Left ventricle myocardium superior (tissue), 1 donor: ENCODE measurements at places on chromosomes 16 and 17.

GRCh38 chr16:30889721-30890120 is 4.2 kb downstream of the BCL7C start:
- no peak for DNase-seq

- no peak for DNase-seq
These were observed at the start of gene CCL5 for GRCh38 chr17:35879773-35880654. Gene CCL5 (minus strand): TSS chr17:35880360.

GRCh38 chr17:76701471-76701967 is 9.2 kb downstream of the MXRA7 start:
- DNase-seq: peak; percentile 29

DNA sequence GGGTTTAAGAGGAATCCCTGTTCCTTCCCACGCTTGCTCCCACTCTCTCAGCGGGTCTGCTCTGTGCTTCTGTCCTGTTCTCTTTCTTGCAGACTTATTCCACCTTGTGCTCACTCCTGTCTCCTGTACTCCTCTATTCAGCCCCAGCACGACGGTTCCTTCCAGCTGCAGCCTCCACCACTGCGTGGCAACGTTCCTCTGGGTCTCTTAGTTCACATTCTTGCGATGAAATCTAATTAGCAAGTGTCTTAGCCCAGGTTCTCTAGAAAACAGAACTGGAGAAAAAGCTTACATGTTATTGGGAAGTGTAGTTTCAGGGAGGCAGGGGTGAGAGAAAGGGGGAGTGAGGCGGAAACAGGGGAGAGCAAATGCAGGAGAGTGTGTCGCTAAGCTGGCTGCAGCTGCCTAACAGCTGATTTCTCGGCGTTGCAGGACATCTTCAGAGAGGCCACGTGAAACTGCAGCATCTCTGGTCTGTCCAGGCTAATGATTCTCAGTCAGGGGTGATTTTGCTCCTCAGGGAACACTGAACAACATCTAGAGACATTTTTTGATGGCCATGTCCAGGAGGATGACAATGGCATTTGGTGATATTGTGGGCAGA is 213.2 kb upstream of the NLRP1 start:
- no peak for DNase-seq

- no peak for DNase-seq
These were observed 56.8 kb downstream of the SLC47A1 start for GRCh38 chr17:19590451-19590850.

DNA sequence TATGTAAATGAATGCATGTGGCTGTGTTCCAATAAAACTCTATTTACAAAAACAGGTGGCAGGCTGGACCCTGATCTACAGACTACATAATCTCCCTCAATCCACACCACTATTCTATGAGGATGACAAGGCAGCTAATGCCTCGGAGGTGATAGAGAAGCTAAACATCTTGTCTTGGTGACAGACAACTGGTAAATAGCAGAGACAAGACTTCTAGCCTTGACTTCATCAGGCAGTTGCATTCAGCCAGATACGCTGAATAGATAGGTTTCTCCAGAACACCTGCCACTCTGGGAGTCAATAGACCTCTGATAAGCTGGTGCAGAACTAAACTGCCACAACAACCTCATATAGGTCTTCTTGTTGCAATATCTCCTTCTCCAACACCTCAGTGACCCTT is 3.3 kb downstream of the ATPAF2 start:
- DNase-seq: no peak

DNA sequence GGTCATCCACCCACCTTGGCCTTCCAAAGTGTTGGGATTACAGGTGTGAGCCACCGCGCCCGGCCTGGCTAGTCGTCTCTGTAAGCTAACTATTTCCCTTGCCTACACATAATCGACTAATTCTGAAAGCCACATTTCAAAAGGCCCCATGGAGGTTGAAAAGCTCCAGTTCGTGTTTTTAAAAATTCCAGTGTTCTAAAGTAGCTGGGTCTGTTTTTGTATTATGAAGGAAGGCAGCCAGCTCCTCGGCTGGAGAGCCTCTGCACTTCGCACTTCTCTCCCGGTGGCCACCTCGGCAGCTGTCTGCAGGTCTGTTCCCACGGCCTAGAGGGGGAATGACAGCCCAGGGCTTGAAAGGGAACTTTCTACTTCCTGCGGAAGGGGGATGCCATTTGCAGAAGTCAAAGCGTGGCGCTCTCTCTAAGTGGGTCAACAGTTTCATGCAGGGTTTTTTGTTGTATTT is 16.9 kb downstream of the HASPIN start:
- DNase-seq: no peak

DNA sequence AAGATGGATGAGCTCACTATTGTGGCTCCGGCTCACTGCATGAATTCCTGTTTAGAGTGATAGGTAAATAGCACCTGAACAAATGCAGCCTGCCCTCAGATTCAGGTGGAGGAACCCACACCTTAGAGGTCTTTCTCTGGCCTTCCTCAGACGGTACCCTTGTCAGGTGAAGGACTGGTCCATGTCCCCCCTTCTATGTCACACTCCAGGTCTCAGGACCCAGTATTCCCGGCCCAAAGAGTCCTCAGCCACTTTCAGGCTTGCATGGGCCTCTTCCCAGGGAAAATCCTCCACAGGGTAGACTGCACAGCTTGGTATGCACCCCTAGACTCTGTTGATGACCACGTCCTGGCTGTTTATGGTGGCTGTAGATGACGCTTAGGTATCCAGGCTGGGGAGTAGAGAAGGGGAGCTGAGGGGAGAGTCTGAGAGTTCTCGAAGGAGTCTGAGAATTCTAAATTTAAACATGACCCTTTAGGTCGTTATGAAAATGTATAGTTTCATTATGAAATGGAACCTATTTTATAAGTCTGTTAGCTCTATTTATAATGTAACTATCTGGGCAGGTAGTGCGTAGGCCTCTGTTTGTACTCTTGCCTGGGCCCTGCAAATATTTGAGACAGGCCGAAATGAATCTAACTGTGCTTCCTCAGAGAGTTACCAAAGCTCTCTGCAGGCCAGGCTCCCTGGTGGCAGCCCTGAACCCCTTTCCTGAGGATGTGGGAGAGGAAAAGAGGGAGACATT is 32.5 kb upstream of the CCR7 start:
- no peak for DNase-seq

DNA sequence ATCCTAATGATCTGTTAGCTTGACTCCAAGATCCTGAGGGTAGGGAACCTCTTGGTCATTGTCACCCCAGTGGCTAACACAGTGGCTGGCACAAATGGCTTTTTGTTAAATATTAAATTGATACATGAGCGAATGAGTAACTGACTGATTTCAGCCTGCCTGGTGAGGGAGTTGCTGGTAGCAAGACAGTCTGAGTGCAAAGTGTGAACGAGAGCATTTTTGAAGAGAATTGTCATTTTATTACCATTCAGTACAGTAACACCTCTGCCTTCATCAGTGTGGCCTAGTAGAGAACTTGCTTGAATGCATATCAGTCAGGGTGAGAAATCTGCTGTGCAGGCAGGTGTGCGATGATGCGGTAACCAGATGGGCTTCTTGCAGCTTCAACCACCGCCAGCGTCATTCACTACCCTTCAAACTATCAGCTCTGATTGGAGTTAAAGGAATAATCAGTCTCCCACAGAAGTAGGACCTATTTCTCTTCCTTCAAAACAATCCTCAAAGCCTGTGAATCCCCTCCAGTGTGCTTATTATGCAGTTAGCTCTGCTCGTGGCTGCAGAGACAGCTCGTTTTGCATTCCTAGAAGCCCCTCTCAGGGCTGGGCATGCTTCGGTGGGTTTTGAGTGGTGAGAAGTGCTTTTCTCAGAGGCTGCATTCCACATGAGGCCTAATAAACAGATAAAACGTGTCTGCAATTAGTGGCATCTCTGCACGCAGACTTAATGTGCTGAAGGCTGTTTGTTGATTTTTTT is 29.0 kb downstream of the HEXIM2 start:
- DNase-seq: no peak
